ENCODE measurements at places on chromosomes 11 and 22.

- DNase-seq = no peak
These were observed 88.9 kb downstream of the ARFGAP2 start for GRCh38 chr11:47087801-47088200.

DNA sequence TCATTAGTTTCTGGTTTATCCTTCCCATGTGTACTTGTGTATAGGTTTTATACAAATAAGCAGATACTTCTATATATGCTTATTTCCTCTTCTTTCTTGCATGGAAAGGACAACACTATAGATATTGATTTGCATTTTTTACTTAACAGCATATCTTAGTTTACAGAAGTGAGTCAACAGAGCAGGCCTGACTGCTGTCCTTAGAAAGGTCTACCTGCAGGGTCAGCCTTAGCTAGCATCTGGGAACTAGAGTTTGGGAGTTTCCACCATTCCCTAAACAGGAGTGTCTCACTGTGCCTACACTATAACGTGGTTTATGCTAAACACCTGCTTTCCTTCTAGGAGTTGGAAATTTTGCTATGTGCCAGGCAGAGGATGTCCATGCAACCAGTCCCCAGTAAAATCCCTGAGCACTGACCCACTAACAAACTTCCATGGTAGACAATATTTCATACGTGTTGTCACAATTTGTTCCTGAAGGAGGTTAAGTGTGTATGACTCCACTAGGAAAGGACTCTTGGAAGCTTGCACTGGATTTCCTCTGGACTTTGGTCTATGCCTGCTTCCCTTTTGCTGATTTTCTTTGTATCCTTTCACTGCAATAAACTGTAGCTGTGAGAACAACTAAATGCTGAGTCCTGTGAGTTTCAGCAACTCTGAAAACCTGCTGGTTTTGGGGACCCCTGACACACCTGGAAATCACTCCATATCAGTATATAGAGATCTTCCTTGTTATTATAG is 17.7 kb downstream of the PRR14L start:
- DNase-seq = no peak

- no peak for DNase-seq
These were observed 215.4 kb upstream of the UBASH3B start for GRCh38 chr11:122439866-122440810.

DNA sequence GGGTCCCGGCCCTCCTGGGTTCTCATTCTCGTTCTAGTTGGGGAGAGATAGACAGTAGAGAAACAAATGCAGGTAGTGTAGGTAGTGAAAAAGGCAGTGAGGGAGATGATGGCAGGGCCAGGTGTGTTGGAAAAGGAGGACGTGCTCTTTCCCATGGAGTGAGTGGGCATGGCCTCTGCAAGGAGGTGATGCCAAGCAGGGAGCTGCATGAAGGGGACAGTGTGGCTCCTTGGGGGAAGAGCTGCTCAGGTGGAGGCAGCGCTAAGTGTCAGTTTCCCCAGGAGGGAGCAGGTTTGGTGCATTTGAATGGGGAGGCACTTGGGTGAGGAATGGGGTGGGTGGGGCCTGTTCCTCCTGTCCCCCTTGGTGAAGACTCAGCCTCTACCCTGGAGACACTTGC is 22.2 kb downstream of the MCM5 start:
- no peak for DNase-seq

DNA sequence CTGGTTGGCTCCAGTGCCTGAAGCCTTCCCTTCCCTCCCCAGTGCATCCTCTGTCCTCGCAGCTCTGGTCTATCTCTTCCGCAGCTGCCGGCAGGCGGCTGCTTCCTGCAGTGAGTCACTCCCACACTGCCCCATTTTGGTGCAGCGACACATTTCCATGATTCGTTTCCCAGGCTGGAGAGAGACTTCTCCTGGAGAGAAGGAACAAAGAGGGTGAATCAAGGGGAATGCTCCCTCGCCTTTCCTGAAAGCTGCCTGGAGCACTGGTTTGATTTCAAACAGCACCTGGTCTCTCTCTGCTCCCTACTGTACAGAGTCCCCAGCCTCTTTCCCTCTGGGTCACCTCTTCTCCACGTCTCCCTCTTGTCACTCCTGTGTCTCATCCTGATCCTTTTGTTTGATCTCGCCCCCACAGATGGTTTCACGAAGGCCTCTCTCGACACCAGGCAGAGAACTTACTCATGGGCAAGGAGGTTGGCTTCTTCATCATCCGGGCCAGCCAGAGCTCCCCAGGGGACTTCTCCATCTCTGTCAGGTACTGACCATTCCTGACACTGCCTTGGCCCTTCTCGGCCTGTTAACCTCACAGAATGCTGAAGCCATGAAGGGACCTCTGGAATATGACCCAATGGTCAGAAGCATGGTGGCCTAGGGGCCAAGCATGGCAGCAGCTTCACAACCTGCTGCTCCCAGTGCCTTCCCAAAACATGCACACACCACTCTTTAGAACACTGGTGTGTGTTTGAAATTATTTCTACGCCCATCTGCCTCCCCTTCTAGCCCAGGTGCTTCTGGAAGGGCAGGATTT is at the start of gene TMA7B:
Gene TMA7B (plus strand): TSS at position 758 of the 808 bp plus-strand sequence. CDS start 3,978 bp downstream, outside the sequence.
- peak; percentile 46 for DNase-seq

- no peak for DNase-seq
These were observed 14.9 kb upstream of the ME3 start for GRCh38 chr11:86687185-86687778.

DNA sequence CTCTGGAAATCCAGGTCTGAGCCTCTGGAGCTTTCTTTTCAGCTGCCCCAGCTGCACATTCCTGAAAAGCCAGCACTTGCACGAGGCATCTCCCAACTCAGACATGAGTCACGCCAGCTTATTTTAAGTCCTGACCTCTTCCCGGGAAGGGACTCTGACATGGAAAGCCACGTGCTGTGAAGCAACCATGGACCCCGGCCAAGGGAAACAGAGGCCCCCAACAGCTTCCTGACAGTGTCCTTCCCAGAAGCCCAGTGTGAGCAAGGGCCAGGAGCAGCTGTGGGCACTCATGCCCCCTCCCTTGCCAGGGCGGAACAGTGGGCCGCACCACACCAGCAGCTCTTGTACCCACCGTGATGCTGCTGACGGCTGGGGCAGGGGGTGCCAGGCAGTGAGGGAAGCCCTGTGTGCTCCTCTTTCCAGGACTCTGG is 118.8 kb upstream of the CADM1 start:
- DNase-seq = no peak

GRCh38 chr11:132312701-132313111 is 942.3 kb downstream of the NTM start:
- no peak for DNase-seq

Data from activated CD4-positive, alpha-beta T cell treated with anti-CD3 and anti-CD28 coated beads, Interleukin-2, amount 50 U/mL, for 48 hours (primary cell).